Left ventricle myocardium inferior (tissue), 1 donor: ENCODE measurements at places on chromosomes 12 and 14.
A peak's percentile ranks its signal among the peaks of the same experiment; 100 is the strongest.

DNA sequence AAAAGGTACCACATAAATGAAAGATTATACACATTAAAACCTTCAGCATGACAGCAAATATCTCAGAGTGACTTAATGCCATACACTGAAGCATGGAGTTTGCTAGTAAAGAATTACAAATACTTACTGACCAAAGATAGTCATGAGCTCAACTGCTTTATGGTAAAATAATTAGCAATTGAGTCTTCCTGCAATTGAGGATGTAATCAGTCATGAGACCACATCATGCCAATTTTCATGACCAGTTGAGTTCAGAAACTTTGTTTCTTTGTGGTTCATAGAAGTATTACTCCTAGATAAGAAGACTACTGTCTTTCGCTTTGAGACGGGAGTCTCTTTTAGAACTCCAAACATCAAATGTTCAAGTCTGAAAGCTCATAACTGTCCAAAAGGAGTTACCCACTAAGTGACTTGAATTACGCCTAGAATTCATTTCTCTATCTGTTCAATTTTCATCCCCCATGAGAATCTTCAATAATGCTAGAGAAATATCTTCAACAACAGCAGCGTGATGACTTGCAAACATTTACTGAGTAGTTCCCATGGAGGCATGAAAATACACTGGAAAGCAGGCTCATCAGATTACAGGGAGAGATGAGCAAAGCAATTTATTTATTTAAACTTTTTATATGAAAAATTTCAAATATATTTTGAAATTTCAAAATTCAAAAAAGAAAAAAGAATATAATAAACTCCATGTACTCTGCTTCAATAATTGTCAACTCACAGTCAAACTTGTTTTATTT, 120.0 kb downstream of the BTG1 start:
- DNase-seq = no peak

DNA sequence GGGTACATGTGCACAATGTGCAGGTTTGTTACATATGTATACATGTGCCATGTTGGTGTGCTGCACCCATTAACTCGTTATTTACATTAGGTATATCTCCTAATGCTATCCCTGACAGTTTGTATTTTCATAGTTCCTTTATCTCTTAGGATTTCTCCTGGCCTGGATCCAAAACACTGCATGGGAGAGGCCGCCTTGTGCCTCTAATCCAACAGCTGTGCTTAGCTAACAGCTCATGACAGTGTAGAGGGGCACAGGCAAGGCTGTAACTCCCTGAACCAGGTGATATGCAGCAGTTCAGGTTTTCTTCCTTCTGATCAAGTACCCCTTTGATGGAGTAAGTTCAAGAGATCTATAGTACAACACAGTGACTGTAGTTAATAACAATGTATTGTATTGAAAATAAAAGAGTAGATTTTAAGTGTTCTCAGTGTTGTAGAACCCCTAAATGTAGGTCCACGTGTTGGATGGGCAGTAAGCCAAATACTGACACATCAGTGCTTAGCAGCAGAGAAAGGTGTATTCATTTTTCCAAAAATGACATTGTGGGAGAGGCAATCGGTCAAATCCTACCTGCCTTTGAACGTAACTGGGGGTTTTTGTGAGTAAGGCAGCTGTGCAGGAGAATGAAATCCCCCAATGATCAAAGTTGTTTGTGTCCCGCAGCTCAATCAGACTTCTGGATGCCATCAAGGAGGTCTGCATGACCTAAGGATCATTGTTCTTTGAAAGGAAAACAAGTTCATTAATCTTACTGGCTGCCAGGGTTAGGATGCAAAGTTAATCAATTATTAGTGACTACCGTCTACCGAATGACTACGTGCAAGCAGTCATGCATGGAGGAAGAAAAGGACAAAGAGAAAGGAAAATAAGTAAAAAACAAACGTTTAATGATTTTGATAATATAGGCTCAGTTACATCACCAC, 89.3 kb upstream of the FGD4 start:
- no peak for DNase-seq

DNA sequence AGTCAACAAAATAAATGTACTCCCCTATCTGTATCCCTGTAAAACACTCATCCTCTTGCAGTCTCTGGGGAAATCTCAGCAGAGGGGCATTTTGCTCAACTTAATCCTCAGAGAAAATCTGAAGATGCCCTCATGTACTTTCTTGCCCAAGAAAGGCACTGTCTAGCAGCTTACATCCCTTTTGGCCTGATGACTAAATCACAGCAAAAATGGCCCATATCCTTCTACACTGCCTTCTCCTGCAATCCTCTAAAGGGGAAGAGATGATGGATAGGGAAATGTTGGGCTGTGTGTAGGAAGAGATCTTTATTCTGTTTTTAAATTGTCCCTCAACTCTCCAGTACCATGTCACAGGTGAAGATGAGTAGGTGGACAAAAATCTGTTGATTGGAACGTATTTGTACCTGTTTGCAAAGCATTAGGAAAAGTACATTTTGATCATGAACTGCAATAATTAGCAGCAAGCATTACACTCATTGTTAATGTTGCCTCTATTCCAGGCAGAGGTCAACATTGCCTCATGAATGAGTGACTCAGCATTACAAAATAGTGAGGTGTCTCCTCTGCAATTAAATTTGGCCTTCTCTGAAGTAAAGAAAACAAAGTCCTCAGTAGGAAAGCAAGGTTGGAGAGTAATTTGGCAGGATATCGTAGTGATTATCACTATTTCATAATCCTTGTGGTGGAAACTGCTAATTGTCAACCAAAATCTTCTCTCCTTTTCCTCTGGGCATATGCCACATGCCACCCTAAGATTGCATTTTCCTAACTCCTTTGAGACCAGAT, 172.4 kb upstream of the CAND1 start:
- no peak for DNase-seq

DNA sequence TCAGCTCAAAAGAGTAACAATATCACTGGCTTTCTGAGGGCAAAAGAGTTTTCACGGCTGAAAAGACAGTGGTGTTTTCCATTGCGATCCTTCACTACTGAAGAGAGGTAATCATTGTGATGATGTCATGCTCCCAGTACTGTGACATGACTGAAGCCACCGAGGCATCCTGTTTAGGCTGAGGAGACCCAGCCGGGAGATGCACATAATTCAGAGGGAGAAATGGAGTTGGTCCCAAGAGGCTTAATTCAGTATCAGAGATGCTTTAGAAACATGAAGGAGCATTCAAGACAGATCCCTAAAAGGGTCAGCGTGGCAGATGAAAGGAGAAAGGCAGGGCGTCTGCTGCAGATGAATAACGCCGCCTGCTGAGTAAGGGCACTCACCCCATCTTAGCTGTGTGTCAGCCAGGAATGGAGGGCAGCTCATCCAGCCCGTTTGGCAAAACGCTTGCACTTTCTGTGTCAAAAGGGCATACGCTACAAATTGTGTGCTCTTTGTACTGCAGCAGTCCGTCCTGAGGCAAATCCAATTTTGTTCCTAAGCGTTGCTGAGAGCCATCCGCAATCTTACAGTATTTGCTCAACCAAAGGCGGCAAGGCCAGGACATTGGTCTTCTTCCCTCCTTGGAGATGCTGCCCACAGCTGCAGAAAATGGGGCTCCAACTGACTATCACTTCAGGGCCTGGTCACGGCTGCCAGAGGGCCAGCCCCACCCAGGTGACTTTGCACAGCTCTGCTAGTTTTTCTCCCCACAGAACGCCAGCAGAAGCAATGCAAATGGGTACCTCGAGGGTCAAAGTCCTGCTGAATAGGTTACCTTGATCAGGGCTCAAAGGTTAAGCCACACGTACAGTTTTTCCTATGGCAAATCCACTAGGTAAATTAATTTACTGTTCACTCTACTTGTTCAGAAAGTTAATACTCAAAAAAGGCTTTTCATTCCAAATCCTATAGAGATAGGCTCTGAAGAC, 23.5 kb downstream of the CCDC92 start:
- no peak for DNase-seq

- no peak for DNase-seq
Observed at GRCh38 chr12:39616251-39616650, 3.4 kb downstream of the ABCD2 start.

- DNase-seq = no peak
Observed at GRCh38 chr14:86086962-86087361, 557.0 kb downstream of the FLRT2 start.

DNA sequence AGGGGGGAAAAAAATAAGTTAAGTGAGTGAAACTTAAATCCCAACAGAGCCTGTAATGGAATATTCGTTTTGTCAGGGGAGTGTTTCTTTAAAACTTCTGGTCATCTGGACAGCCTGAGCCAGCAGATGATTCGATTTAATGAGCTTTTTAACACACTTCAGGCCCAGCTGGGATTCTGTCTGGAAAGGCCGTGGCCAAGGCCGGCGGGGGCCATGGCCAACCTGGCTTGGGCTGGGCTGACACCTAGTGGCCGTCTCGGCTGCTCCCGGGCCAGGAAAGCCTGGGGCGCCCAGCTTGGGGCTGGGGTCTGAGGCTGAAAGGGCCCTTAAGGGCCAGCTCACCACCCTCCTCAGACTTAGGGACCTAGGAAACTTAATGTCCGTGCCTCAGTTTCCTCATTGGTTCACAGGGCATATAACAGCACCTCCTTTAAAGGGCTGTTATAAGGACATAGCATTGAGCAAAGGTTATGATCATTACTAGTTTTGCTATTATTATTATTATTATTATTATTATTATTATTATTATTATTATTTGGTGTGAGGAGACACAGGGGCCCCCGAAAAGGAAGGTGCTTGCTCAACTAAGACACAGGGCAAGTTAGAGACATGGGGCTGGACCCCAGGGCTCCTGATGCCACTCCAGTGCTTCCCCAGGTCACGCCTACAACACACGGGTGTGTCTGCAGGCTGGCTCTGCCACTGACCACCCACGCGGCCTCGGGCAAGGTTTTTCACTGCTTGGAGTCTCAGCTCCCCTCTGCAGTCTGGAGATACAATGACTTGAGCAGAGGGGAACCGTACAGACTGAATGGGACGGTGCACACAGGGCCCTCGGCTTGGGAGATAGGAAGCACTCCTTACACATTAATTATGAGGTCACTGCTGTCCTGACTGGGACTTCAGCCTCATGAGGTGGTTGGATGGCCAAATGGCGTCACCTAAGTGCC, 84.0 kb downstream of the SYNE3 start:
- DNase-seq = peak; percentile 41

- DNase-seq = no peak
Observed at GRCh38 chr12:126051611-126052107, 986.4 kb downstream of the AACS start.

DNA sequence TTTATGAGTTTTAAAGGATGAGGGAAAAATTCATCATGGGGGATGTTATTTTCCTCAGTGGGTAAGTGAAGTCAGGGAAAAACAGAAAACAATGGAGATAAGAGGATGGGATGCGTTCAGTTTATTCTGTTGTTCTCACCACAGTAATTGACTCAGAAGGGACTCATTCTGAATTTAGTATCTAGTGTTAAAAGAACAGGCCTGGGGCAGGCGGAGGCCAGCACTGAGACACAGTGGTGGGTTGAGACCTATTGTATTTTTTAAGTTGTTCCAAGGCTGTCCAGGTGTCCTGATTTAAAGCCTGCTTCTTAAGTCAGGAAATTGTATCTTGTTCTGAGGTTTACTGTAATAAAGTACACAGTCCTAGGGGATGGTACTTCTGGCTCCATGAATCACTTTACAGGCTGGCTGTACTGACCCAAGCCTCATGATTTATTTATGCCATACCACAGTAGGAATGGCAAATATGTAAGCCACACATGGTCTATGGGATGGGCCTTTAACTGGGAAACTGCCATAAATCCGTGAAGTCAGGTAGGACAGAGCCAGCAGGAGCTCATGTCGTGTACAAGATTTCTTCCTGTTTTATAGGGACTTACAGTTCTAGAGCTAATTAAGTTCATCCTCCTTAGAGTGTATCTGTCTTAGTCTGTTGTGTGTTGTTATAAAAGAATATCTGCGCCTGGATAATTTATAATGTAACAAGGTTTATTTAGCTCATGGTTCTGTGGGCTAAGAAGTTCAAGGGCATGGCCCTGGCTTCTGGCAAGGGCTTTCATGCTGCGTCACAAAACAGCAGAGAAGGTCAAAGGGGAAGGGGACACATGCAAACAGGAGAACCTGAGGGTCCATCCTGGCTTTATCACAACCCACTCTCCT, 244.1 kb downstream of the FBXL14 start:
- DNase-seq = no peak

- DNase-seq = no peak
Observed at GRCh38 chr12:124704619-124705018, 137.2 kb upstream of the NCOR2 start.
